Cardiac septum (tissue), 1 donor: ENCODE measurements at places on chromosomes 11 and 22.

GRCh38 chr11:12707500-12707880, 33.3 kb downstream of the TEAD1 start:
- no peak for DNase-seq

GRCh38 chr11:2885678-2886081, at the start of gene CDKN1C:
TSS of gene CDKN1C (minus strand) at chr11:2885775. CDS start at chr11:2885456, 319 bp downstream.
- DNase-seq: peak; percentile 93

DNA sequence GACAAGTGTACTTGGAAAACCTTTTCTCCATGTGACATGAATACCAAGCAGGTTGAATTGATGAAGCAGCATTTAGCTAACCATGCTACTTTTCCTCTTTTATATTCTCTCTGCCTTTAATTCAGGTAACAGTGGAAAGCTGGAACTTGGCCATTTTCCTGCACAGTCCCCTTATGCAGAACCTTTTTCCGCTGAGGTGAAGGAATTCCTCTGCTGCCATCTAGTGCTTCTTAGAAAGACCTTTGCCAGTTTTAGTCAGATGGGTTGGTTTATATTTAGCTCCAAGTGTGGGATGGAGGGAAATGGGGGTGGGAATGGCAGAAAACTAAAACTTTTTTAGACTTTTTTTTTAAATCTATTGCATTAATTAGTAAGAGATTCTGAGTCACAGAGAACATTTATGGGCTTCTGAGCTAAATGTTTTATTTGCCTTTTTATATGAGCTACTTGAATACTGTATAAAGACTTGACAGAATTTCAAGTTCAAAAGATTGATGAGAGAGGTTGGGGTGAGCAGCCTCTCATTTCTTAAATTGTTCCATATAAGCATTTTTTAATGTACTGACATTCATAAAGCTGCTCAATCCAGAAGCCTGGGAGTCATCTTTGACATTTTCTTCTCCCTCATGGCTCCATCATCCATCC, 153.9 kb upstream of the ZC3H12C start:
- DNase-seq: no peak

DNA sequence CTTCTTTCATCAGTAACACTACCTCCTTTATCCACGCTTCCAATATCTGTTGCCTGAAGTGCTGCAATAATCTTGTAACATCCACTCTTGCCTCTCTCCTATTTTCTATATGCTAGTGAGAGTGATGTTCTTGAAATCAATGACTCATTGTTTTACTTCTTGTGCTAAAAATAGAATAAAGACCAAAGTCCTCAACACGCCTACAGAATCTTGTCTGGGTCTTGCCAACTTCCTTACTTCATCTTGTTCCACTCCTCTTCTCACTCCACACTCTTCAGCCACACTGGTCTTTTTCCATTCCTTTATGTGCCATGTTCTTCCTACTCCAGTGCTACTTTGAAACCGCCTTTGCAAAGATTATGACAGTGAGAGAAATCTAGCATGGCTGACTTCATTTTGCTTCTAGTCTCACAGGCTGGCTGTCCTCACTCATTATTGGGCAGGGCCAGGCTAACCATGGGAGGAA, 136.4 kb downstream of the CCDC81 start:
- DNase-seq: no peak

DNA sequence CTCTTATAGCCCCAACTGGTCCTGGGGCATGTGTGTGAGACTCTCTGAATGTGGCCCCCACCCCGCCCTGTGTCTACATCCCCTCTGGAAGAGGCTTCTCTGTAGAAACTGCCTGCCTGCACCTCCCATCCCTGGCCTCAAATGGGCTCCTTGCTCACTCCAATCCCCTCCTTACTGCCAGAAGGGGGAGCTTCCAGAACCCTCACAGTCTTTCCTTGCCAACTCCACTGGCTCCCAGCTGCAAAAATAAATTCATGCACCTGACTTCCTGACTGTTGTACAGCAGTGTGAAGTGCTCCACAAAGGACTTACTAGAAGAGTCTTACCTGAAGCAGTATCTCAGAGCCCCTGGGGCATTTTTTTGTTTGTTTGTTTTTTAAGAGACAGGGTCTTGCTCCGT, 15.2 kb upstream of the SERPIND1 start:
- DNase-seq: no peak

DNA sequence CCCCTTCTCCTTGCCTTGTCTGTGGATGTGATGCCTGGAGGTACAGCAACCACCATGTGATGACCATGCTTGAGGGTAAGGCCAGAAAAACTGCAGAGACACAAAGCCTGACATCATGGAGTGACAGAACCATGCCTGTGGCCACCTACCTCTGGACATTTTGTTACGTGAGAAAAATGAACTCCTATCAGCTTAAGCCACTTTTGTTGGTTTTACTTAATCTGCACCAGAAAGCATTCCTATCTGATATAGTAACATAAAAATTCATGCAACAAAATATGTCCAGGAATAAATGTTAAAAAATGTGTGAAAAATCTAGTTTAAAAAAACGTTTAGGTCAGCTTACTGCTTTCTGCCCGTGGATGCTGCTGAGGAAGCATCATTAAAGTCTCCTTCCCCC, 42.6 kb upstream of the P4HA3 start:
- DNase-seq: no peak

- DNase-seq: no peak
Measured at GRCh38 chr11:58047818-58048217, 17.1 kb downstream of the OR6Q1 start.

DNA sequence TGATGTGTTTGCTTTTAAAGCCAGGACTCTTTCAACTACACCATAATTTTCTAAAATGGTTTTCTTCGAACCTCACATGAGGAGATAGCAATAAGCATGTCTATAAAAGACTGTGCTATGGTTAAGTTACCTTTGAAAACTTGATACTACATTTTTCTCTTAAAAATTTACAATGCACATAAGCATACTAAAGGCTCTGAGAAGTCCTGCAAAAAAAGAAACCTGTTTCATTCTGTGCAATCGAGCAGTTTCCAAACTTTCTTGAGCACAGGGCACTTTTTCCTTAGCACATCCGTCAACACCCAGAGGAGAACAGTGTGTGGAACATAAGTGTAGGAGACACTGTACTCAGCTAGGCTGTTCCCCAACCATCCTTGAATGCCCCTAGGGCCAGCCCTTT, 144.1 kb upstream of the ARHGAP20 start:
- no peak for DNase-seq

GRCh38 chr11:2886191-2886894, 768 bp upstream of the CDKN1C start:
- no peak for DNase-seq

DNA sequence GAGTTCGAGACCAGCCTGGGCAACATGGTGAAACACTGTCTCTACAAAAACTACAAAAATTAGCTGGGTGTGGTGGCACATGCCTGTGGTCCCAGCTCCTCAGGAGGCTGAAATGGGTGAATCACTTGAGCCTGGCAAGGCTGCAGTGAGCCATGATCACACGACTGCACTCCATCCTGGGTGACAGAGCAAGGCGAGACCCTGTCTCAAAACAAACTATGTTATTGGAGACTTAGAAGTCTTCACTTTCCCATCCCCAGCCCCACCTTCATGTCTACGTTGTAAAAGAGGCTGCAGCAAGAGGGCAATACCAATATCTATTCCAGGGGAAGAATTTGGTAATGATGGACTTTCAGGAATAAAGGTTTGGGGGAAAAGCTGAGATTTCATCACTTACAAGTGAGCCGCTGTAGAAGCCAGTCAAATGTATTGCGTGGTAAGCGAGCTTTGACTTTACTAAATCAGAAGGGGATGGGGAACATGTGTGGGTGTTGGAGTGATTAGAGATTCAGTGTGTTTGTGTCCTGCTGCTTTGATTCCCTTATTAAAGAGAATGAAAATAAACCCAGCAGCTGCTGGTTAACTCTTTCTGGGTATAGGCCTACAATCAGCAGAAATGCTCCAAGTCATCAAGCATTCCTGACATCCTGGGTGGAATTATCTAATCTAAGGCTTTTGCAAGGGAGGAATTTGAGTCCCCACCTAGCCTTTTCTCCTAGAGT, 53.7 kb downstream of the UBASH3B start:
- DNase-seq: no peak

DNA sequence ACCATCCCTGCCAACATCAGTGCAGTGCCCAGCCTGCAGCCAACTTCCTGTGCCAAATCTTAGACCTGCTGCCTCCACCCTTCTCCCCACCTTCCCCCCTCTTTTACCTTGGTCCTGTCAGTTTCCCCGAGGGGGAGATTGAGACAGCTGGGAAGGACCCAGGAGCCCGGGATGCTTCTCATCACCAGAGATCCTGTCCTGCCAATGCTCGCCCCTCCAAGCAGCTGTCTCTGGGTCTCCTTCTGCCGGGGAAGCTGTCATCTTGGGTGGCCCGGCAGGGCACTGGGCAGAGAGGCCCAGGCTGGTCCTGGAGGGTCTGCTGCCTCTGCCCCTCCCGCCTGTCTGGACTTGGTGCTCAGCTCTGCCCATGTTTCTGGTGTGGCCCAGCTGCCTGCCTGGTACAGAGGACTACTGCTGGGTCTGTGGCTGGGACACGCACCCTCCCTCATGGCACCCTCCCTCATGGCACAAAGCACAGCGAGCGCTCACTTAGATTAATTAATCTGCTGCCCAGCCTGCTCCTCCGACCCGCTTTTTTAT, 60.4 kb upstream of the THY1 start:
- peak; percentile 73 for DNase-seq

DNA sequence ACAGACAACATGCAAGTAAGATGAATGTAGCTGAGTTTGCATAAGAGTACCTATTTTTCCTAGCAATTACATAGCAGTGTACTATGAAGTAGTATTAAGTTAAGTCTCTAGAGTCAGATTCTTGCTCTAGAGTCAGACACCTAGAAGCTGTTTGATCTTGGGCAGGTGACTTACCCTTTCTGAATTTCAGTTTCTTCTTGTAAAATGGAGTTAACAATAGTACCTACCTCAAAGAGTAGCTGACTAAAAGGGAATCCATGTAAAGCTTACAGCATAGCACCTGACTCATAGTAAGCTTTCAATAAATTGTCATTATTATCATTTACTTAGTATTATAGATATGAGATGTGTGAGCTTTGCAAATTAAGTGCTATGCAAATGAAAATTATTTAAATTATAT, 47.8 kb upstream of the PTPRJ start:
- no peak for DNase-seq

DNA sequence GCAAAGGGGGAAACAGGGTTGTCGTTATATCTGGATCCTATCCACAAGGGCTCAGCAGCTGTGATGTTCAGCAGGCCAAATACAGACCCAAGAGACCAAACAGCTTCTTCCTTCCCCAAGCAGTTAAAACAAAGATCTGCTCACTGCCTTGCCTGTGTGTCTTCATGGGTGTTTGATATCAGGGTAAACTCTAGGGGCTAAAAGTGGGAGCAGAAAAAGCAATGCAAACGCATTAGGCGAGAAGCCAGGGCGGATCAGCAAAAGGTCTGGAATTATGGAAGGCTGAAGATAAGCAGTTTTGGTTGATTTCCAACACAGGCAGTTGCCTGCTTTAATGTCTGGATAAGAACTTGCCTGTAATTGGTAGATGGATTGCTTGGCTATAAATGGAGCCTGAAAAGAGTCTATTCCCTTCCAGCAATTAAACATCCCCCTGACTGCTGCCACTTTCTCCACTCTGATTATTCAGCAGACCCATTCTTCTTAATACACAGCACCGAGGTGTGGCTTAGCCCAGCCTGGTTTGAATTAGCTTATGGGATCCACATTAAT, 126.3 kb downstream of the COMMD9 start:
- DNase-seq: no peak

DNA sequence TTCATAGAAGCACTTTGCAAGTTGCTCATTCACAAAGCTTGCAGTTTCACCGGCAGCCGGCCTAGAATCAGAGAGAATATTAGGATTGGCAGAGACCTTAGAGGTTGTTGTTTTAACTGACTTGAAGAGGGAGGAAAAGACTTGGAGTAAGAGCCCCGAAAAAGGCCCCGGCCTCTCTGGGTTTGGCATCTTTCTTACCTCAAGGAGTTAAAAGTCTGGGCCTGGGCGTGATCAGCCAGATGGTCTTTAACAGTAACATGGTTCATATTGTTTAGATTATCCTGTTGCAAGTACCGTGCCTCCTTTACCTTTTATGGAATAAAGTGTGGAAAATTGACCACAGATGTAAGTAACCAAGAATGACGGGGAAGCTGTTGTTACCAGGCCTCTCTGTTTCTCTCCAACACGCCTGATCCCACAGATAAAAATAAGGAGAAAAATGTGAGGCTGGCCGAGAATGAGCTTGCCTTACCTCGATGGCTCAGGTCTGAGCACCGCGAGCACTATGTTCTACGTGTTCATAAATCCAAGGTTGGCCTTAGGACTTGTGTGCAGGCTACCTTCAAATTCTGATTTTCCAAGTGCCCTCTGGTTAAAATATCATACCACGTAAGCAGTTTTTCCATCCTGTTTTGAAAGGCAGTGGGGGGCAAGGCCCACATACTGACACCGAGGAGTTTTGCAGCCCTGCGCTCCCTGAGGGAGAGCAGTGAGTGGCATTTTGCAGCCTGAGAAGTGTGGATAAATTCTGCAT, 56.4 kb downstream of the PARVA start:
- no peak for DNase-seq

GRCh38 chr11:1198561-1199240, 24.2 kb upstream of the MUC5B start:
- DNase-seq: peak; percentile 73

DNA sequence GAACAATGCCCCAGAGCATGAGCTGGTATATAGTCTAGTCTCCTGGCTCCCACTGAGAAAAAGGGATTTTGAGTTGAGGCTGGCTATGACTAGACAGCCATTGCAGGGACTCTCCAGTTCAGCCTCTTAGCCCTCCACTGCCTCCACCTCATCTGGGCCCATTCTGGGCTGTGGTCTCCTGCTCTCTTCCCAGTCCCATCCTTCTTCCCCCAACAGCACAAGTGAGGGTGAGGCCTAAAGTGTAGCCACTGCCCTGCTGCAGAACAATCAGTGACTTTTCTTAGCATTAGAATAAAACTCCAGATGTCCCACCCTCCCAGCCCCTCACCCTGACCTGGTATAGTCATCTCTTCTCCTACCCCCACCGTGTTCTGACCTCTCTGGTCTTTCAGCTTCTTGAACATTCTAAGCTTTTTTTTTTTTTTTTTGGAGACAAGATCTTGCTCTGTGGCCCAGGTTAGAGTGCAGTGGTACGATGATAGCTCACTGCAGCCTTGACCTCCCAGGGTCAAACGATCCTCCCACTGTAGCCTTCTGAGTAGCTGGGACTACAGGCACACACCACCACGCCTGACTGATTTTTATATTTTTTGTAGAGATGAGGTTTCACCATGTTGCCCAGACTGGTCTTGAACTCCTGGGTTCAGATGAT, 4.3 kb downstream of the MED15 start:
- no peak for DNase-seq

DNA sequence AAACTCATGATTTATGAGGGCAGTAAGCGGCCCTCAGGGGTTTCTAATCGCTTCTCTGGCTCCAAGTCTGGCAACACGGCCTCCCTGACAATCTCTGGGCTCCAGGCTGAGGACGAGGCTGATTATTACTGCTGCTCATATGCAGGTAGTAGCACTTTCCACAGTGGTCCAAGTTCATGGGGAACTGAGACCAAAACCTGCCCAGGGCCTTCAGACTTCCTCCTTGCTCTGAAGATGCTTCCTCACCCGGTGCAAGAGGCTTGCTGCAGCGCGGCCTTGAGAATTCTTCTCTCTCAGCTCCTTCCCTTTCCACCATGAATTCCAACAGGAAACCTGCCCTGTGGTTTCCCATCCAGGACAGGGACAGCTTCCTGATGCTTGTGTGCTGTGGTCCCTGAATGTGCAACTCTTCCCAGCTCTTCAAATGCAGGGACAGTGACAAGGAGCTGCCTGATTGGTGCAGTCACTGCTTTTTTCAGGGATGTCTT, 53.9 kb downstream of the GGTLC2 start:
- DNase-seq: peak; percentile 20
